ENCODE measurements at places on chromosomes 12 and 14. TPM values are rescaled to one million over a fixed set of nuclear protein-coding genes. Genes with fewer than 3 reads are reported as not detected.

The SPX gene
- 0.38 TPM for total RNA-seq

The CEBPE gene
- not detected for total RNA-seq

The CD4 gene
- 0.28 TPM for total RNA-seq

The RASSF3 gene
- total RNA-seq: 29.3 TPM

The GNB3 gene
- 1.4 TPM for total RNA-seq

The IFT81 gene
- total RNA-seq: 33.8 TPM

The MSI1 gene
- total RNA-seq: not detected

The SERPINA6 gene
- not detected for total RNA-seq

The C14orf132 gene
- 20.9 TPM for total RNA-seq
